T47D (cell line): ENCODE measurements at places on chromosomes 6 and 20.
A peak's percentile ranks its signal among the peaks of the same experiment; 100 is the strongest.

GRCh38 chr20:20953738-20954618 is 152.2 kb downstream of the LINC00237 start:
- DNase-seq, result no peak

DNA sequence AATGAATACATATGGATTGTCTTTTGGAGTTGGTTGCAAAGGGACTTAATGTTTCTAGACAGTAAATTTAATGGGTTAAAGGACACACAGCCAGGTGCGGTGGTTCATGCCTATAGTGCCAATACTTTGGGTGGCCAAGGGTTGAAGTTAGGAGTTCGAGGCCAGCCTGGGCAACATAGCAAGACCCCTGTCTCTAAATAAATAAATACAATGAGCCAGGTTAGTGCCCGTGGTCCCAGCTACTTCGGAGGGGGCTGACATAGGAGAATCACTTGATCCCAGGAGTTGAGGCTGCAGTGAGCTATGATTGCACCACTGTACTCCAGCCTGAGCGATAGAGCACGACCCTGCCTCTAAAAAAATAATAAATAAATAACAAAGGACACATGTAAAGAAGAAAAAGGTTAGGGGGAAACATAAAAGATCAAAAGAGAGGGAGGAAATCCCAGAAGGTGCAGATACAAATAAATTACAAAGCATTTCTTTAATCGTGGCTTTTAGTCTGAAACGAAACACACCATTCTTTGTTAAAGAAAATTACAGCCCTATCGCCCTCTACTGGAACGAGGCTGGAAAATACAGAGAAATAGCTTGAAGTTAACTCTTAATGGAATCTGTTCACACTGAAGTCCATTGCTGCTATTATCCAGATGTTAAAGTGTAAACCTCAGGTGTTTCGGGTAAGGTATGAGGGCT is 42.6 kb upstream of the SCML4 start:
- DNase-seq, result peak; percentile 52

- DNase-seq, result peak; percentile 66
Observed at GRCh38 chr6:139981768-139982181, 607.3 kb upstream of the CITED2 start.

DNA sequence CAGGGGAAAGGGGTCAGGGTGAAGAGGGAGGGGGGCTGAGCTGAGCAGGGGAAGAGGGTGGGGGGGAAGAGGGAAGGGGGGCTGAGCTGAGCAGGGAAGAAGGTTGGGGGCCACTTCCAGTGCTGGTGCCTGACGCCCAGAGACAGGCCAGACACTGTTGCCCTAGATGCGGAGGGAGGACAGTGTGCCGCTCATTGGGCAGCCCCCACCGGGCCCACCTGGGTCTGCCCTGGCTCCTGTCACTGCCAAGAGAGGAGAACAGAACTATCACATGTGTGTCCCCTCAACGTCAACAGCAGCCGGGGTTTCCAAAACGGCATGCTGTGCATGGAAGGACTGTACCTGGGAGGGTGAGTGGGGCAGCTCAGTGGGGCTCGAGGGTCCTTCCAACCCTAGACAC is 342.1 kb downstream of the CDH4 start:
- no peak for DNase-seq

GRCh38 chr6:33771146-33772081 is 17.5 kb downstream of the LEMD2 start:
- DNase-seq, result no peak

DNA sequence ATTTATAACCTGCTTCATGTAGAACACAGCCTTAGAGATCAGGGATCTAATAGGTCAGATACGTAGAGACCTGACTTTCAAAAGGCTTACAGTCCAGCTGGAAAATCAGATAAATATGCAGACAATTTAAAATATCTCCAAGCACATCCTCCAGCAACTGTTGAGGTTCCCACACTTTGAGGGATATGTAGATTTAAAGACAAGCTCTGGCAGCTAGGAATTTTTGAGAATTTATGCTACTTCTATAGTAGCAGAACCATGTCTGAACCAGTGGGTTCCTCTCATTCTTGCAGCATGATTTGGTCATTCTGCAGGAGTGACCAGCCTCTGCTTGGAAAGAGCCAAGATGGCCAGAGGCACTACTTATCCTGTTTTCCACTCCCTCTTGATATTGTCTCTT is 60.5 kb downstream of the CYB5R4 start:
- DNase-seq, result no peak

GRCh38 chr6:24513602-24514001 is 18.8 kb downstream of the ALDH5A1 start:
- DNase-seq, result no peak

DNA sequence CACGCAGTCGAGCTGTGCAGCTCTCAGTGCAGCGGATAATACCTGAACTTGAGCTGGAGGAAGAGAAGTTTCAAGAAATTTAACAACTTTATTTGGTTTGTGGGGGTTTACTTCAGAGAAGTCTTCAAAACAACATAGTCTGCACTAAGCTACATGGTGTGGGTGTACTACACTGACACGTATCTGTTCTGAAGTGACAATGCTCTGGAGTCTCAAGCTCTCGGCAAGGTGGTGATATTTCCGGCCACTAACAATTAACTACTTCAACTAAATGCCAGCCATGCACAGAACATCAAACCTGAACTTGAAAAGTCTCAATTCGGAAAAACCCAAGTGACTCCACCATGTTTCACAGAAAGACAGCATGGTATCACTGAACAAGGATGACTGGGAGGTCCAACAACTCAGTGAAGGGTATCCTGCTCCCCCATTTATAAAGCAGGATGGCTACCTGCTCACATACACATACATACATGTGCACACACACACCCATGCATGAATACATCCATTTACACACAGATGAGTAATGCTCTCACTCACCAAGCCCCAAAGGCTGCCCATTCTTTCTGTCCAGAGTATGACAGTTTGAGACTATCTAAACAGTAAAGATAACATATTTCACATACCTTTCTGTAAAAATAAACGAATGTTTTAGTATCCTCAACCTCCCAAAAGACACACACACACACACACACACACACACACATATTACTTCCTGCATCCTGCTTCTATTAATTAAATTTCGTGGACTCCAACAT is 15.4 kb upstream of the ANKRD60 start:
- no peak for DNase-seq

DNA sequence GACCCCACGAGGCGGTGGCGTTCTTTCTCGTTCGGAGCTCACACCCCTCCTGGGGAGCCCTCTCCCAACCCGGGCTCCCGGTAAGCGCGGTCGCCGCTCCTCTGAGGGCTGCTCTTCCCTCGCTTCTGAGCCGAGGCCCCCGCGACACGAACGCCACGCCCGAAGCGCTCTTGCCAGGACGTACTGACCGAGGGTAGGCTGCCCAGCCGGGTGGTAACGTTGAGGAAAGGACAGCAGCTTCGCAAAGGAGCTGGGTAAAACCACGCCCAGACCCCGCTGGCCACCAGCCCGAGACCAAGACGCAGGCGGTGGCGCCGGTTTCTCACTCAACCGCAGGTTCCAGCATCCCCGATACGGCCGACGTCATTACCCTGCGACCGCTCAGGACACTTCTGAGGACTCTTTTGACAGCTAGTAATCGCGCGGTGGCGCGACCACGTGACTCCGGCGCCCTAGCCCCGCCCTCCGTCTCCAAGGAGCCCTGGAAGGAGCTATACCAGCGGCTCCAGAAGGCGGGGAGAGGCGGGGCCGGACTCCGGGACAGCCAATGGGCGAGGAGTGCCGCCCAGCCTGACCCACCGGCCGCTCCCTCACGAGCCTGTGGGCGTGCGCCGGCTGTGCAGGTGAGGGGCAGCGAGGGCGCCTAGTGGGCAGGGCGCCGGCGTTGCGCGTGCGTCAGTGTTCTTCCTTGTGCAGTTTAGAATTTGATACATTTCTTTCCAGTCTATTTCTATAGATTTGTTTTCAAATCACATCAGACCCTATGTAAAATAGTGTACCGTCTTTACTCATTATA is 4.0 kb upstream of the GZF1 start:
- DNase-seq, result peak; percentile 100

GRCh38 chr6:36139431-36139830 is 9.1 kb downstream of the MAPK13 start:
- DNase-seq, result no peak

DNA sequence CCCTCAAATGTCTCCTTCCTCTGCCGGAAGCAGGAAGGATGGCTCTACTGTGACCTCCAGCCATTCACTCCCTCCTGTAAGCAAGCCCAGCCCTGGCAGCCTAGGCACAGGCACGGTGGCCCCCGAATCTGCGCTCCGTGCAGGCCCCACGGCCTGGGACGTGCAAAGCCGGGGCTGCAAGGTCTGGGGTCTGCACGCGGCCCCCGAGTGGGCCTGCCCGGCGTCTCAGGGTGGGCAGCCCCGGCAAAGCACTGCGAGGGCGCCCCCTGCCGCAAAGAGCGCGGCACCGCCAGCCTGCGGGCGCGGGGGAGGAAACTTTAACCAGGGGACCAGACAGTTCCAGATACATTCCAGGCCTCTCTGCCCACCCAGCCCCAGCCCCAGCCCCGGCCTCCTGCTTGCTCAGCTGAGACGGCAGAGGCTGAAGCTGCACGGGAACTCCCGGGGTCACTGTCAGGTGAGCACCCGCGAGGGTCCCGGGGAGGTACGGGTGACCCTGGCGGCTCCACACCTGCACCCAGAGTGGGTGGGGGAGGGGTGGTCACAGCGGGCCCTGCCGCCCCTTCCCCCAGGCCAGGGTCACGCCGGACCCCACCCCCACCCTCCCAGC is 98.8 kb downstream of the ASXL1 start:
- DNase-seq, result no peak

DNA sequence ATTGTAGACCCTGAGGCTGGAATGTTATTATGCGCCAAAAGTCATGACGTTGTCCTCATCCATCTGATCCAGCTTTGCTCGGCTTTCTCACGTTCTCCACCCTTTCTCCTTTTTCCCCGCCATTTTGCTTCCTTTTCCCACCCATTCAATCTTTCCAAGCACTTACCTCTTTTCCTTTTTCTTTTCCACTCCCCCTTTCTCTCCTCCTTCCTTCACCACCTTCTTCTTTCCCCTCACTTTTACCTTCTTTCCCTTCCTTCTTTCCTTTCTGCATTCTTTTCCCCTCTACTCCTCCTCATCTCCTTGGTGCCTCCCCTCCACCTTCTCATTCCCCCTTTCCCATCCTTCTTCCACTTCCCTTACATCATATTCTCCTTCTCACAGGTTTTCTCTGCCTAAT is 304.8 kb upstream of the TSHZ2 start:
- no peak for DNase-seq

DNA sequence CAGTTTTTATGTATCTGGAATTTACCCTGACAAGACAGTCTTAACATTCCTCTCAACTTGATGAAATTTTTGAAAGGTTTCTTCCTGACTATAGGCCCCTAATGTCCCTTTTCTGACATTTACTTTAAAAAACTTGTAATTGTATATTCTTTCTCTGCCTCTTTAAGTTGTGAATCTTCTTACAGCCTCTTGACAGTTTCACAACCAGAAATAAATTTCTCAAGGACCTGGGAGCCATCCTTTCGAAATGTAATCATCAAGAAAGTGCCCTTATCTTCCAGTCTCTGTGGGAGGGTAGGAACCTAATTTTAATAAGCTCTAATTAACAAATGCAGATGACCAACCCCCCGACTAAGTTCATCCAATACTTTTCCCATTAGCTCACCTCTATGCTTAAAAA is 403.6 kb upstream of the GJE1 start:
- no peak for DNase-seq

GRCh38 chr6:20426177-20427082 is 24.8 kb downstream of the E2F3 start:
- DNase-seq, result no peak

DNA sequence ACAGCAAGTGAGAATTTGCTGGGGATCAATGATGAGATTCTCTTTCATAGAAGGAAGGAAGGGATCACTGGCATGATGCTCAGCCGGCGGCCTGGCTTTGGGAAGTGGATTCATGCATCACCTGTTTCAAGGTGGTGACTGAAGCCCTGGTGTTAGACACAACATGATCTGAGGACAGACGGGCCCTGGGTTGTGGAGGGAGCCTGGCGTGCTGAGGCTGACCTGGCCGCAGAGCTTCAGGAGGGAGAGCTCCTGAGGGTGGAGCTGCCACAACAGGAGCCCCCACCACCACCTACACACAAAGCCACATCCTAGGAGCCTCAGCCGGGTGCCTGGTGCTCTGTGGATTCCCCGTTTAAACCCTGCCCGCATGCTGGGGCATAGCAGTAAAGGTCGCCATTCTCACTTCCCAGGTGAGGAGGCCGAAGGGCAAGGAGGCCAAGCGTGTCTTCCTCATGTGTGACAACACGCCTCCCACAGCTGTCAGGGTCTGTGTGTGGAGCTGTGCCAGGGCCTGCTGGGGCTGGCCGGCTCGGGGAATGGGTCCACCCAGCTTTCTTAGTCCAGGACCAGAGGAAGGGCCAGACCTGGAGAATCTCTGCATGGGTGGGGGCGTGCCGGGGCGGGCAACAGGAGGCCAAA is 107.0 kb downstream of the ERMARD start:
- no peak for DNase-seq

- DNase-seq, result no peak
Observed at GRCh38 chr6:17405944-17406245, 12.5 kb downstream of the CAP2 start.

- DNase-seq, result no peak
Observed at GRCh38 chr6:40871424-40871823, 167.6 kb downstream of the UNC5CL start.

- no peak for DNase-seq
Observed at GRCh38 chr6:157542414-157543160, 161.6 kb downstream of the ZDHHC14 start.

GRCh38 chr6:82738773-82739172 is 326.9 kb downstream of the UBE3D start:
- no peak for DNase-seq

DNA sequence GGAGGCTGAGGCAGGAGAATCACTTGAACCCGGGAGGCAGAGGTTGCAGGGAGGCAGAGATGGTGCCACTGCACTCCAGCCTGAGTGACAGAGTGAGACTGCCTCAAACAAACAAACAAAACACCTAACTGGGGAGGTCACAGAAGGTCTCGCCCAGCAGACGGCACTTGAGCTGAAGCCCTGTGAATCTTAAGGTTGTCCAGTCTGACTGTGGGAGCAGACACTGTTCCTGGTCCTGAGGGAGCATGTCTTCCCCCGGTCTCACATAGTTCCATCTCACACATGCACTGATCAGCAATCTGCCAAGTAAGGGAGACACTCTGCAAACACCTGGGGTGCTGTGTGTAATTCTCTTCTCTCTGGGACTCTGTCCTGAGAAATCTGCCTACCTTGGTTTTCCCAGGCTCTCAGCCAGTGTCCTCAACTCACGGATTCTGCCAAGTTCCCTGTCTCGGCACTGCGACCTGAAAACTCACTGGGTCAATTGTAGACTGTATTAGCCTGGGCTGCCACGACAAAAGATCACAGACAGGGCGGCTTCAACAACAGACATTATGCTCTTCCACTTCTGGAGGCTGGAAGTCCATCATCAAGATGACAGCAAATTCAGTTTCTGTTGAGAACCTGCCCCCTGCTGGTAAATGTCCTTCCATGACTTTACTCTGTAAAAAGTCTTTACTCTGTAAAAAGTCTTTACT is 94.3 kb downstream of the JPH2 start:
- no peak for DNase-seq
